ENCODE measurements at places on chromosomes 7 and 10.

DNA sequence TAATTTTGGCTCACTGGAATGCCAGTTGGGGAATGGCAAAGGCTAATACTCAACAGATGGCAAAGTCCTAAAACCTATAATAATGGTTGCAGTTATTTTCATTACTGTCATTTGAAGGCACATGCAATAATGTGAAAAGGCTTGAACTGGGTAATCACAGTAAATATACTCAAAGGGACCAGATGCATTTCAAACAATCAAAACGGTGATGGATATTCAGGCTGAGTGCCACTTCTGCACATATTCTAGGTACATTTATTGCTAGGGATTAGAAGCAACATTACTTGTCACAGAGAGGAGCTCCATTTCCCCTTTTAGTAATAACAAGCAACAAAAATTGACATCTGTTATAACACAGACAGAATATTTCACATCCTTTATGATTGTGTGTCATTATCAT lies 171.8 kb downstream of the NXPH1 start:
- DNase-seq = no peak

GRCh38 chr7:17404006-17404405 lies 105.6 kb downstream of the AHR start:
- DNase-seq = no peak

- no peak for DNase-seq
Measured at GRCh38 chr7:5635006-5635405, 146.5 kb downstream of the RNF216 start.

GRCh38 chr7:81839708-81840369 lies 70.0 kb upstream of the HGF start:
- no peak for DNase-seq

DNA sequence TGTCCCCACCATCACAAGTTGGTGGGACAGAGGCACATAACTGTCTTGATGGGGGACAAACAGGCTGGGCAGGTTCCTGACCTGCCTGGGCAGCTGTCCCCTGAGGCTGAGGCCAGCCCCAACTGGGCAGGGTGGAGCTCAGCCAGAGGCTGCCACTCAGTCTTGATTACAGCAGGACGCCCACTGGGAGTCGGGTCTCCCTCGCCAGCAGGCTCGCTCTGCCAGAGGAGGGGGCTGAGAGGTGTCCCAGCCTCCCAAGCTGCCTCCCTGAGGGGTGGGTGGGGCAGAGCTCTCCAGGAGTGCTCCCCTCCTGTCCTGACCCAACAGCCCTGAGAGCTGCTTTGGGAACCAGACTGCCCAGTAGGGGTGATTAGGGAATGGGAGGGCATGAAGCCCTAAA lies 1.8 kb upstream of the CAMK2G start:
- DNase-seq = no peak

GRCh38 chr10:83677795-83678194 lies 461.5 kb upstream of the GHITM start:
- no peak for DNase-seq

DNA sequence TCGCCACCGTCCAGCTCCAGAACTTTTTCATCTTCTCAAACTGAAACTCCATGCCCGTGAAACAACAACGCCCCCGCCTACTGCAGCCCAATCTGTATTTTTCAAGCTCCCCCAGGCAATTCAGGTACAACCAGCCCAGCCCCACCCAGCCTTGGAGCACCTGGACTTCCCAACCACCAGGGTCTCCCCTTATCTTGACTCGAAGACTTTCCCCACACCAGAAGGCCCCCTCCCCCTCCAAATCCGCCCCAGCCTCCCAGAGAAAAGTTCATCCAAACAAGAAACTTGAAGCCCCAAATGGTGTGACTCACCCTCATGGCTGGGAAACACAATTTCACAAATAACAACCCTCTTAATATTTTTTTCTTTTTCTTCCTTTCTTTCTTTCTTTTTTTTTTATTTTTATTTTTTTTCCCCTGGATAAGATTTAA lies 10.6 kb downstream of the ZCCHC24 start:
- DNase-seq = no peak

DNA sequence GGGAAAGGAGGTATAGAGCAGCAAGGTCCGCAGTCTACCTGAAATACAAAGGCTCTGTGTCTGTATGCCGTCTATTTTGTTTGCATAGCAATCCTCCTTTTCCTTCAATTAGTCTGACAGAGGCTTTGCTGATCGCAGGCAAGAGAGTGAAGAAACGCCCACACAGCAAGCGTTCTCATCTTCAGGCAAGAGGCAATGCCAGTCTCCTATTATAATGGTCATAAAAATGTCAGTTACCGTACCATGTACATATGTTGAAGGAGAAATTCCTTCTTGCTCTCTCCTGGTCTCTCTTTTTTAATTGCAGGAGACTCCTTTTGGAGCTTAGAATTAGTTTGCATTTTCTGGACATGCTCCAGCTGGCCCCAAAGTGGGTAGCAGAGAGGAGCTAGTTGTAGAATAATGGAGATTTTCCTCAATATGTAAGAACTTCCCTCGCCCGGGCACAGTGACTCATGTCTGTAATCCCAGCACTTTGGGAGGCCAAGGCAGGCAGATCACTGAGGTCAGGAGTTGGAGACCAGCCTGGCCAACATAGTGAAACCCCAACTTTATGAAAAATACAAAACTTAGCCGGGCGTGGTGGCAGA lies 139.5 kb downstream of the PFKFB3 start:
- no peak for DNase-seq

GRCh38 chr10:55233505-55233904 lies 432.5 kb upstream of the PCDH15 start:
- no peak for DNase-seq

DNA sequence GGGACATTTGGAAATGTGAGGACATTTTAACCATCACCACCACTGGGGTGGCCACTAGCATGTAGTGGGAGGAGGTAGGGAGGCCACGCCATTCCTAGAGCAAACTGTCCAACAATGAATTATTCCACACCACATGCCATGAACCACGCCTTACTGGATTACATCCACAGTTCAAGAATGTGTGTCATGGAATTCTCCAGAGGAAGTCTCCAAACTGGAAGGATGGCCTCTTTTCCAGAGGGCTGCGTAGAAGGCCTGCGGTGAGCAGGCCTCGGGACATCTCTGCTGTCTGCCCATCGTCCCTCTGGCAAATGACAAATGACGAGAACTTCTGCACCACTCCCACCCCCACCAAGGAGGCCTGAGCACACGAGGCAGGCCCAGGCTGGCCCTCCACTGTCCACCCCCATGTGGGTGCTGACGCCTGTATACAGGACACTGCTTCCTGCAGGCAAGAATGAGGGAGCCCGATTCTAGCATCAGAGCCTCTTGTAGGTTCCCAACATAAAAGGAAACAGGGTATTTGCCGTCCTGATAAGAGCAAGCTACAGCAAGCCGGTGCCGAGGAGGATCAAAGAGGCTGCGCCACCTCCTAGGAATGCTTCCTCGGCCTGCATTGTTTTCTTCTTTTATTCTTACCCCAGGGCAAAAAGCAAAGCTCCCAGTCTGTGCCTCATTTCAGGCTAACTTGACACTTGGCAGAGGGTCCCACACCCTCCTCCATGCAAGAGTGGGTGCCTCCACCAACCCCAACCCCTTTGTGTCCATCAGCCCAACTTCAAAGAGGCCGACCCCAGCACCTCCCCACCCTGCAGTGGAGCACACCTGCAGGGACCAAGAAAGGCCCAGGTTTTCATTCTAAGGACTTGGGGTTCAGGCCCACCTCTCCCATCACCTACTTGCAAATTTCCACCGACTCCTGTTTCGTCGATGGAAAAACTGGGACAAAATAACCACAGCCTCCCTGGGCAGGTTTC lies 23.9 kb downstream of the TNS3 start:
- DNase-seq = peak; percentile 80

DNA sequence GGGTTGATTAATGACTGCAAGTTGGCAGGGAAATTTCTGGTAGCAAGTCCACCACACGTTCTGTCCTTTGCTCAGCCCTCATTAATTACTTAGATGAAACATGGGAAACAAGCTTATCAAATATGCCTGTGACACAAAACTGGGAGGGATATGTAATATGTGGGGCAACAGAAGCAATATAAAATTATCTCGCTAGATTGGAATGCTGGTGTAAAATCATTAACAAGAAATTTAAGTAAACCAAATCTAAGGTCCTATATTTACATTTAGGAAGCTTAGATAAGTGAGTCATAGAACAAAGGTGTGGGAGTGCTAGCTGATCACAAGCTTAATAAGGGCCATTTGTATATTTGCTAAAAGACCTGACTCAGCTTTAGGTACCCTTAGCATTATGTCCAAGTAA lies 23.5 kb downstream of the TRPV5 start:
- no peak for DNase-seq

DNA sequence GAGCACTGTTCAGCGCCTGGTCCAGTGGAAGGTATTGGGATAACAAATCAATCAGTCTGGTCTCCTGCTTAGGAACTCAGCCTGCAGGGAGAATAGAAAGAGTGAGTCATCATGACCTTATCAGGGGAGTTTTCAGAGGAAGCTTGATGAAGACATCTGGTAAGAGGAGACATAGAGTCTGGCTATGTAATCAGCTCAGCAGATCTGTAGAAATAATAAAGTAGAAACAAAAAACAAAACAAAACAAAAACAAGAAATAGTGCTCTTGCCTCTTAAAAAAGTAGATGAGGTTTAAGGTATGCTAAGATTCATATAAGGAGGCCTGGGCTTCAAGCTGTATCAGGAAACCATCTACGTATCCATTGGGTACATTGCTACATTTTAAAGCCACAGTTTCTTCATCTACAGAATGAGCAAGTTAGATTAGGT lies 14.4 kb downstream of the TAS2R41 start:
- peak; percentile 27 for DNase-seq

- peak; percentile 0 for DNase-seq
Measured at GRCh38 chr10:27783660-27784059, 38.0 kb upstream of the MKX start.

GRCh38 chr7:155587486-155587885 lies 41.1 kb upstream of the CNPY1 start:
- DNase-seq = no peak

DNA sequence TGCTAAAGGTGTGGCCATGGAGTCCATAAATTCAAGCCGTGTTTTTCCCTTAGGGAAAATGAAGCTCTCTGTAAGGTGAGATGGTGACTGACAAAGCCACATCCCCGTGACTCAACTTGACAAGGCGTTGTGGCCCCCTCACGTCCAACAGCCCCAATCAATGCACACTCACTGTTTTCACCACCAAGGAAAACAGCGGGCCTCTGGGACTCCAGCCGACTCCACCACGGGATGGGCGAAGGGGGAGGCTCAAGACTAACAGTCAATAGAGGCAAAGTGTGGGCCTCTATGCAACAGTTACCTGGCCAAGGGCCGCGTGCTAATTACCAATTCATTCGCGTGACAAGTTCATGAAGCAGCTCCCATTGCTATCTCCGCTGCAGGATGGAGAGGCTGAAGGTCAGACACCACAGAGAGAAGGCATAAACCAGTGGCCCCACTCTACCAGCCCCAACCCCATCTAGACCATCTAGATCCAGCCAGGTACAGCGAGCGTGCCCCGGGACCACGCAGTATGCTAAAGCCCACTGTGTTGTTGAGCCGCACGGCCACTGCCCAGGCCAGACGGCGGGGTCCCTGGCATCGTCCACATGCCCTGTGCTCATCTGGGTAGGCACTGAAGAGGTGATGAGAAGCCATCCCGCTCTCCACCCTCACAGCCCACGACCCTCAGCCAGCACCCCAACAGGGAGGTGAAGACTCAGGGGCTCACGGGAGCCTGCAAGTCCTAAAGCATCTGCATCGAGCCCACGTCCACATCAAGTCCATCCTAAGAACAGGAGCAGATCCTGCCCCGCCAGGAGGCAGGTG lies 76.1 kb downstream of the PROSER2 start:
- no peak for DNase-seq

- no peak for DNase-seq
Measured at GRCh38 chr10:32459051-32459698, 13.2 kb downstream of the CCDC7 start.

GRCh38 chr10:12459340-12459739 lies 110.0 kb downstream of the CAMK1D start:
- no peak for DNase-seq

DNA sequence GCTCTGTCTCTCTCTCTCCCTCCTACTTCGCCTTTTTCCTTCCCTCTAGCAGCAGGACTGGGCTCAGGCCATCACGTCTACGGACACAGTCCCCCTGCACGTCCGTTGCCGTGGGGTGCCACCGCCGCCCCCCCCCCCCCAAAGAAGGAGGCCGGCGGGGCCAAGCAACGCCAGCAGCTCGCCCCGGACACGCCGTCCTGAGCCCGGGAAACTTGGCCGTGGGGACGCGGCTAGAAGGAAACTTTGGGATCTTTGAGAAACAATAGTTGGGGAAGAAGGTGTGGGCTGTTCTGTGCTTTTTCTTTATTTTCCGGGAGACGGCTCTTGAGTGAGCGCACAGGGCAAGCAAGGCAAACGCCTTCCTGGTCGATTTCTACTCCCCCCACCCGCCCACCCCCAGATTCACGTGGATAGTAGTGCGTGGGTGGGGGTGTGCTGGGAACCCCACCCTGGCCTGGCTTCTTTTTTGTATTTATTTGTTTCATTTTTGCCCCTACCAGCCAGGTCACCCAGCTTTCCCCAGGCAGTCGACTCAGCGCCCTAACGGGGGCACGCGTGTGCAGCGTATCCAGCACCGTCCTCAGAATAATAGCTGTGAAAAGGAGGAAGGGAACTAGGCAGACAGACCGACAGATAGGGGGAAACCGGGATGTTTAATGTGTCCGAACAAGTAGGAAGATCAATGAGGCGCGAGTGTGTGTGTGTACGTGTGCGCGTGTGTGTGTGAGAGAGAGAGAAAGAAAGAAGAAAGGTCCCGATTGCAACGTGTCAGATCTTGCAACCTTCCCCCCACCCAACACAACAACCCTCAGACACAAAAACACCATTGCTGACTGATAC lies 1.4 kb downstream of the MXI1 start:
- no peak for DNase-seq

GRCh38 chr10:87983716-87984115 lies 120.3 kb downstream of the PTEN start:
- DNase-seq = no peak

GRCh38 chr10:97243836-97244235 lies 48.6 kb downstream of the ARHGAP19 start:
- DNase-seq = no peak

DNA sequence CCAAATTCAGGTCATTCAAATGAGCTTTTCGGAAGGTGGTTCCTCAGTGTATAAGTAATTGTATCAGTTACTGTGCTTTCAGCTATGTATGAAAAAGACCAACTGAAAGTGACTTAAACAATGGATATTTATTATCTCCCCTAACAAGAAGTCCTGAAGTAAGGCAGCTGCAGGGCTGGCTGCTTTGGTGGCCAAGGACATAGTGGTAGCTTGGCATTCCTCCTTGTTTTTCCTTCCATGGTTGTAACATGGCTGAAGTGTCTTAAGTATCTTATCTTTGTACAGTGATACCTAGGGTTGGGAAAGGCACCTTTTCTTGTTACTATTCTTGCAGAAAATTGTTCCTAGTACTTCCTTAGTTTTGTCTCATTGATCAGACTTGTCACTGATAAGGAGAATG lies 21.4 kb downstream of the EXOC4 start:
- no peak for DNase-seq

DNA sequence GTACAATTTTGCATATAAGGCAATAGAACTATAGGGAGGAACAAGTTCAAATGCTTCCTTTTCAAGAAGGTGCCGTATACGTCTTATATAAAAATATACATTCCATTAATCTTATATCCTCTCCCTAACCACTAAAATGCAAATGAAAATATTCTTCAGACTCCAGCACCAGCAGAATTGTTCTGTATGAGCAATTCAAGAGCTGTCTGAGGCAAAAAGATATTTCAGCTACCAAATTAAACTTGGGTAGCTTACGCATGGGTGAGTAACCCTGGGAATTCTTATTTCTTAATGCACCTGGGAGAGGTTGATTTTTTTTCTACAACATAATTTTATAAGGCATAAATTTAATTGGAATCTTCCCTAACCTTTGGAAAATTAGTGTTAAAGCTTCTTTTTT lies 42.2 kb upstream of the GSDME start:
- no peak for DNase-seq

Measured in epithelial cell of prostate (primary cell).